ENCODE measurements at places on chromosomes 6 and 20. TPM values are rescaled to one million over a fixed set of nuclear protein-coding genes. Genes with fewer than 3 reads are reported as not detected.
A peak's percentile ranks its signal among the peaks of the same experiment; 100 is the strongest.

GRCh38 chr6:13846841-13847240 is 32.5 kb upstream of the MCUR1 start:
- H3K36me3 ChIP-seq: no peaks in the 10 kb centered on the region
- H3K4me1 ChIP-seq: peaks cover 10% of the 10 kb centered on the region
- DNase-seq: peak; percentile 81
- no peak overlapping the region for H3K27ac ChIP-seq
- peak overlapping the region; percentile 15 for H3K4me3 ChIP-seq

GRCh38 chr6:28124350-28124970 is at the start of gene ZSCAN16:
ZSCAN16 (plus strand) TSS chr6:28124609; CDS start chr6:28125444, 835 bp downstream.
- H3K4me1 ChIP-seq: no peaks in the 10 kb centered on the region
- H3K36me3 ChIP-seq: peaks cover 9% of the 10 kb centered on the region
- H3K4me3 ChIP-seq: peak within 1 kb of the TSS; percentile 99
- no peak within 1 kb of the TSS for H3K27ac ChIP-seq

DNA sequence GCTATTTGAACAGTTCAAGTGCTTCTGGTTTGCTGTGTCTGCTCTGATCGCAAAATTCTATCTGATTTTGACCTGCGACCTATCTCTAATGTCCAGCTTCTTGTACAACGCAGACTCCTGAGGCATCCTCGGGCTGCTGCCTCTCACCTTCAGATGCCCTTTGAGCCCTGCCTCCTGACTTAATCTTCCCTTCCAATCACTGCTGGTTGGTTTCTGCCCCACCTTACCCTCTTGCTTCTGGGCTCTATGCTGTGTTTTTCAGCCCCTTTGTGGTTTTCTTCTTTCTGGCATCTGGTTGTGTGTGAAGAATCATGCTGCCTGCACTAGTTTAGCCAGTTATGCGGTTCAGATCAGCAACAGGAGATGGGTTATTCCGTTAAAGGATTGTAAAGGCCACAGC is 131.2 kb upstream of the THEMIS start:
- no peaks in the 10 kb centered on the region for H3K4me1 ChIP-seq
- H3K36me3 ChIP-seq: no peaks in the 10 kb centered on the region
- no peak overlapping the region for H3K27ac ChIP-seq
- no peaks in the 10 kb centered on the region for H3K27me3 ChIP-seq
- DNase-seq: no peak
- no peak overlapping the region for H3K4me3 ChIP-seq

GRCh38 chr20:53597521-53598120 is 4.0 kb upstream of the ZNF217 start:
- no peak for DNase-seq
- peaks cover 2% of the 10 kb centered on the region for H3K36me3 ChIP-seq
- H3K27me3 ChIP-seq: no peaks in the 10 kb centered on the region
- peaks cover 11% of the 10 kb centered on the region for H3K4me1 ChIP-seq

DNA sequence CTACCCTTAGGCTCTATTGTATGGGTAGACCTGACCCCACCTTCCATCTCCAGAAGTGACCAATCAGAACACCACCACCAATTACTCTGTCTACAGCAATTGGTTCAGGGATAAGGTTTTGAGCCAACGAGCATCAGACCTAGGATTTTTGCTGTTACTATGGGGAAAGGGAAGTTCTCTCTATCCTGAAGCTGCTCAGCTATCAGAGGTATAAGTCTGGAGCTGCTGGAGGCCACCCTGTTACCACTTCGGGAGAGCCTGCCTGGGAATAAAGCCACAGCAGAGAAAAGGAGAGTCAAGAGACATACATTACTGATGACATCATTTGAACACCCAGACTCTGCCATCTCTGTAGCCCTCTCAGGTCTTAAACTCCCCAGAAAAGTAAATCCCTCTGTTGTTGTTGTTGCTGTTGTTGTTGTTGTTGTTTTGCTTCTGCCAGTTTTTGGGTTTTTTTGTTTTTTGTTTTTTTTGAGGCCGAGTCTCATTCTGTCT is 94.5 kb downstream of the PREX1 start:
- no peaks in the 10 kb centered on the region for H3K27me3 ChIP-seq
- no peak overlapping the region for H3K4me3 ChIP-seq
- DNase-seq: no peak

GRCh38 chr6:88982720-88983119 is 19.3 kb upstream of the RNGTT start:
- no peak overlapping the region for H3K27ac ChIP-seq
- no peaks in the 10 kb centered on the region for H3K27me3 ChIP-seq
- H3K4me1 ChIP-seq: no peaks in the 10 kb centered on the region
- H3K36me3 ChIP-seq: no peaks in the 10 kb centered on the region
- no peak overlapping the region for H3K4me3 ChIP-seq

- H3K4me1 ChIP-seq: no peaks in the 10 kb centered on the region
- no peaks in the 10 kb centered on the region for H3K36me3 ChIP-seq
- H3K27me3 ChIP-seq: no peaks in the 10 kb centered on the region
- H3K27ac ChIP-seq: no peak overlapping the region
- DNase-seq: no peak
- no peak overlapping the region for H3K4me3 ChIP-seq
These were observed 443.8 kb downstream of the KIF16B start for GRCh38 chr20:16129411-16129810.

GRCh38 chr6:163455552-163455951 is 41.0 kb downstream of the QKI start:
- no peak overlapping the region for H3K4me3 ChIP-seq
- H3K27ac ChIP-seq: no peak overlapping the region
- peaks cover 4% of the 10 kb centered on the region for H3K36me3 ChIP-seq
- no peak for DNase-seq

DNA sequence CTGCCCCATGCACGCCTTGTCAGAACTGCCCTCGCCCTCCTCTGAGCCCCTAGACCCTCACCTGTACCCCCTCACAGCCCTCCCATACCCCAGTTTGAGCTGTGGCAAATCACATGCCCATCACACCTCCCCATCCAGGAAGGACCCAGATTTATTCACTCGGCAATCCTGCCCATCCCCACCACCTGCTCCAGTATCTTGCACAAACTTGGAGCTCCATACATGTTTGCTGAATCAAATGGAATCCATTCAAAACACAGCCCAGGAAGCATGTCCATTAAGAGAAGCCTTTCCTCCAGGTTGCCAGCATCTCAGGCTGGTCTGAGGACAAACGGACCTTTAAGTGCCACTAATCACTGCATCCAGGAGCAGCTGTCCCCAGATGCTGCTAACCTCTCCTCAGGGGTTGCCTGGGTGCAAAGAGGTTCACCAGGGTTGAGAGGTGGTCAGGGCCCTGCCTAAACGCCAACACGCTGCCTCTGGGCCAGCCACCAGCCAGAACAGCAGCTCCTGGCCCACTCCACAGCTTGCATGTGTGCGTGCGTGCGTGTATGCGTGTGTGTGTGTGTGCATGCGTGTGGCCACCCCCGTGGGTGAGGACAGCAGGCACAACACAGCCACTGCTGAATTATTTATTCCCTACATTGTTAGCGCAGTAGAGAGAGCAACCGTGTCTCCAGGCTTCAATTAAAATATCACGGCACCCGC is 31.0 kb downstream of the GRM4 start:
- H3K27ac ChIP-seq: no peak overlapping the region
- H3K36me3 ChIP-seq: no peaks in the 10 kb centered on the region
- no peak for DNase-seq
- no peak overlapping the region for H3K4me3 ChIP-seq
- H3K27me3 ChIP-seq: no peaks in the 10 kb centered on the region
- no peaks in the 10 kb centered on the region for H3K4me1 ChIP-seq

- no peak for DNase-seq
- H3K27ac ChIP-seq: no peak overlapping the region
- H3K36me3 ChIP-seq: no peaks in the 10 kb centered on the region
These were observed 128.8 kb upstream of the GGTLC1 start for GRCh38 chr20:24117383-24117782.

- no peak overlapping the region for H3K27ac ChIP-seq
- H3K4me3 ChIP-seq: no peak overlapping the region
- no peaks in the 10 kb centered on the region for H3K4me1 ChIP-seq
- H3K36me3 ChIP-seq: no peaks in the 10 kb centered on the region
These were observed 3.2 kb upstream of the HLA-DMB start for GRCh38 chr6:32943864-32944649.

GRCh38 chr6:147298461-147298860 is 94.2 kb downstream of the STXBP5 start:
- H3K27ac ChIP-seq: no peak overlapping the region
- H3K4me1 ChIP-seq: no peaks in the 10 kb centered on the region
- no peak for DNase-seq
- H3K27me3 ChIP-seq: no peaks in the 10 kb centered on the region

BANF2 gene
- total RNA-seq: not detected

ATG5 gene
- total RNA-seq: 37.2 TPM

IMPG1 gene
- not detected for total RNA-seq

ATAT1 gene
- total RNA-seq: 19.6 TPM

ABHD16B gene
- total RNA-seq: not detected

HTR1E gene
- not detected for total RNA-seq
